ENCODE measurements at places on chromosomes 2 and 18.

GRCh38 chr2:240567137-240567871 lies 980 bp upstream of the RNPEPL1 start:
- peak; percentile 45 for DNase-seq

DNA sequence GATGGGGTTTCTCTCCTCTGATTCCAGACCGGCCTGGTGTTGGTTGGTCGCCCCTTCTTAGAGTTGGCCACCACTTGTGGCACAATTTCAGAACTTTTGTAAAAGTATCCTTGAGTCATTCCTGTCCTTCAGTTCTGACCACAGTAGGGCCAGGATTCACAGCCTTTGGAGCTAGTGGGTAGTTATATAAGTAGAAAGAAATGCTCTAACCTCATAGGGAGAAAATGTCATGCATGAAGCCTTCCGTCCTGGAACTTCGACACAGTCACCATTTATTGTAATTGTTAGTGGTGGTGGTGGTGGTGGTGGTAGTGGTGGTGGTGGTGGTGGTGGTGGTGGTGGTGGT lies 65.4 kb downstream of the EPAS1 start:
- DNase-seq: no peak

DNA sequence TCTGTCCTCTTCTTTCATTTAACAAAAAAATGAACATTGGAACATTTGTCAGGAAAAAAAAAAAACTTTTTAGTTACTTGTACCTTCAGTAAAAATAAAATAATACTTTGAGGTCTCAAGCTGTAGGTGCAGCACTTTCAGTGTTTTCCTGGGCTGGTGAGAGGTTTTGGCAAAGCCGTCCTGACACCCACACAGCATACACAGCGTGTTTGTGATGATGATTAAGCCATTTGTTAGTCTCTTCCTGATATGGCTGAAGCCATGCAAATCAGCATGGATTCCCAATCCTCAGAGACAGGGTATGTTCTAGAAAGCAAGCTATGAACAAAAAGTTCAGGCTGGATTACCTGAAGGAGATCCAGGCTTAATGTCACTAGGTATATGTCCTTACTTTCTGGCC lies 236.8 kb downstream of the ZNF516 start:
- no peak for DNase-seq

DNA sequence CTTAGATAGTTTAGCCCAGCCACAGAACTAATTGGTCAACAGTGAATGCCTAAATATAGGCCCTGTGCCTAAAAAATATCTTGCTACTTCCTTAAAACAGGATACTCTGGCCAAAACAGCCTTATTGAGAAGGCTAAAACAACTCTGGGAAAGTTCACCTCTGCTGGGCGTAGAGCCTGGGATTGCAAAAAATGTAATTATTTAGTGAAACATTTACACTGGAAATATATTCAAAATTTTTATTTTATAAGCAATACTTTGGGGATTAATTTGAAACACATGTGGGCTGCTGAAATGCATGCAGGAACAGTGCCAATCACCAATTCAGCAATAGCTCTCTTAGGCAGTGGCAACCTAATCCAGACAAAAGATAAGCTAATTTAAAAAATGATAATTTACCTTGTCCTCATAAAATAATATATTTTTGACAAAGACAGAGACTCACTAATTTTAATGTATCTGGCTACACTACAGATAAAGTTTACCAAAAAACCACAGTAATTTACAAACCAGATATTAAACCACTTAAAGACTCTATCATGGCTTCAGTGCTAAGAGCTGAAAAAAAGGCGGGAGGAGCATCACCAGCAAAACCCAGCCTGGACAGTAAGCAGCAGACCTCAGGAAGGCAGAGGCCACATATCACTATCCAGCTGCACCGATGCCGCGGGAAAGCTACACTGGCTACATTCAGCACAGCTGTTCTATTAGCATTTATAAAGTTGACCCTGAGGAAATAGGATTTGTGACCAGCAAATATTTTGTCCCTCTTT lies 18.5 kb downstream of the TRAK2 start:
- DNase-seq: no peak

- no peak for DNase-seq
Observed at GRCh38 chr2:44778671-44779476, 162.6 kb upstream of the SIX3 start.
